ENCODE measurements at places on chromosomes 5 and 9. TPM values are rescaled to one million over a fixed set of nuclear protein-coding genes. Genes with fewer than 3 reads are reported as not detected.

The MYOT gene
- total RNA-seq: not detected

The ACER2 gene
- 4.3 TPM for total RNA-seq

The C5orf46 gene
- not detected for total RNA-seq

The CEL gene
- total RNA-seq: 6.9 TPM

The NUTM2F gene
- not detected for total RNA-seq

The TMOD1 gene
- 4.4 TPM for total RNA-seq

The SMIM3 gene
- 35.4 TPM for total RNA-seq

The SLC1A1 gene
- total RNA-seq: 6.8 TPM

The ALDH1B1 gene
- 46.6 TPM for total RNA-seq

The BTNL3 gene
- not detected for total RNA-seq

The PDZD2 gene
- total RNA-seq: 0.37 TPM

The SPRY4 gene
- 112 TPM for total RNA-seq

The ALDOB gene
- total RNA-seq: 1.2 TPM

The WDR70 gene
- 31.1 TPM for total RNA-seq

The LRRC70 gene
- total RNA-seq: 0.37 TPM

The PCDHGB3 gene
- 0.10 TPM for total RNA-seq

The PCDHB6 gene
- not detected for total RNA-seq

The PTGS1 gene
- 3.5 TPM for total RNA-seq

The FST gene
- total RNA-seq: 0.34 TPM

The BICD2 gene
- 23.4 TPM for total RNA-seq

The BHMT gene
- 0.44 TPM for total RNA-seq

The FKBP15 gene
- 13.8 TPM for total RNA-seq

The SPINK6 gene
- not detected for total RNA-seq

The EMB gene
- total RNA-seq: 15.2 TPM

The RALGDS gene
- 36.1 TPM for total RNA-seq

The PHAX gene
- 24.5 TPM for total RNA-seq

The JAKMIP2 gene
- not detected for total RNA-seq

The LCN2 gene
- total RNA-seq: 9.2 TPM

The CNTNAP3 gene
- total RNA-seq: 14.8 TPM

The STING1 gene
- 17.7 TPM for total RNA-seq

The SLC35D2 gene
- total RNA-seq: 32.5 TPM

The PAX5 gene
- total RNA-seq: 0.17 TPM

The AGXT2 gene
- total RNA-seq: not detected

The HNRNPAB gene
- total RNA-seq: 273 TPM

The TAF11L10 gene
- not detected for total RNA-seq

The SPATA31A3 gene
- total RNA-seq: not detected
